ENCODE measurements at places on chromosomes 7 and 10.
A peak's percentile ranks its signal among the peaks of the same experiment; 100 is the strongest.

- DNase-seq = no peak
Measured at GRCh38 chr7:13986208-13986607, 3.3 kb downstream of the ETV1 start.

DNA sequence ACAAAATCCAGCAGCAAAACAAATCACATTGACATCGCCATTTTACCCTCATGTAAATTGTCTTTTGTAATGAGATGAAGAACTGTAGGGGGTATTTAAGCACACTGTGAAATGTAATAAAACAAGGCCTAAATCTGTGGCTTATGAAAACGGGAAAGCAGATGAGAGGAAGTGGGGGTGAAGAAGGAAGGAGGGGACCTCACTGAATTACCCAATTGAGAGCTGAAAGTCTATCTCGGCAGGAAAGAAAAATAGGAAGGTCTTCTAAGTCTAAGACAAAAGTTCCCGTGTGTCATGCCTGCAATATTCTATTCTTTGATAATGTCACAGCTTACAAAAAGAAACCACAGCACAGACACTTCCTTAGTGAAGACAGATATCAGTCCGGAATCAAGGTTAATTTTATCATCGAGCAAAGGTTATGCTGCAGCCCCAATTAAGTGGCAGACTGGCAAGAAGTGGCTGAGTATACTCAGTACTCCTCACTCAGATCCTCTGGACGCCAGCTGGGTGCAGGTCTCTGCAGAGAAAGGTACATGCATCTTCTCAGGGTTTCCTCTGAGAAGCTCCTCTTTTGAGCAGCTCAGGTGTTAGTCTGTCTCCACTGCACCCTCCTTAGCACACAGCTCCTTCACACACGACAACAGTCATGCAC lies 239.7 kb downstream of the FANK1 start:
- DNase-seq = no peak

DNA sequence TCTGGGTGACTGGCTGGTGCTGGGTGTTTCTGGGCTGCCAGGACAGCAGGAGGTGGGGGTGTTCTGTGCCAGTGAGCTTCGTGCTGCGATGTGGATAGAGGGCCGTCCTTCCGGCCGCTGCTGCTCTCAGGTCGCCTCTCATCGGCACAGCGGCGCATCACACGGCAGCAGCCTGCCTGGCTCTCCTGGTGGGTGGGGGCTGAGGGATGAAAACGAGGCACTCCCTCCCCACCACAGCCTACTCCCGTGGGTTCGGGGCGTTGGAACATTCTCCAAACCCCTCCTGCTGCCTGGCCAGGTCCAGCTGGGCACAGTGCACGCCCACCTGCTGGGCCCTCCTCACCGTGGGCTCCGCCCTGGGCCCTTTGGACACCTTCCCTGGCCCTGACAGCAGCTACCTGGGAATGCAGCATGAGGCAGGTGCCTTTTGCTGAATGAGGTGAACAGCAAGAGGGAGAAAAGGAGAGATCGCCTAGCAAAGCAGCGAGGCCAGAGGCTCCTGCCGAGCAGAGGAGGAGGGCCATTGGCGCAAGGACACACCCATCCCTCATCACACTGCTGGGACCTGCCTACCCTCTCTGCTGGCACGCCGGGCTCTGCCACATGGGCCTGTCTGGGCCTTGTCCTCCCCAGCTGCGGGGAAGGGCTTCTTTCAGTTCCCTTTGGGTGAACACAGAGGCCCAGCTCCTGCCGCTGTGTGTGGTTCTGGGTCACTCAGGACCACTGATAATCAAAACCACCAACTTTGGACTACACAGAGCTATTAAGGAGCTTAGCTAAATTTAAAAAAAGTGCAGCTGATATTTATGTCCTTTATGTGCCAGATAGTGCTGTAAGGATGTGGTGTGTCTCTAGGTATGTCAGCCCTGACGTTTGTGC lies 33.4 kb downstream of the INPP5A start:
- DNase-seq = peak; percentile 21

DNA sequence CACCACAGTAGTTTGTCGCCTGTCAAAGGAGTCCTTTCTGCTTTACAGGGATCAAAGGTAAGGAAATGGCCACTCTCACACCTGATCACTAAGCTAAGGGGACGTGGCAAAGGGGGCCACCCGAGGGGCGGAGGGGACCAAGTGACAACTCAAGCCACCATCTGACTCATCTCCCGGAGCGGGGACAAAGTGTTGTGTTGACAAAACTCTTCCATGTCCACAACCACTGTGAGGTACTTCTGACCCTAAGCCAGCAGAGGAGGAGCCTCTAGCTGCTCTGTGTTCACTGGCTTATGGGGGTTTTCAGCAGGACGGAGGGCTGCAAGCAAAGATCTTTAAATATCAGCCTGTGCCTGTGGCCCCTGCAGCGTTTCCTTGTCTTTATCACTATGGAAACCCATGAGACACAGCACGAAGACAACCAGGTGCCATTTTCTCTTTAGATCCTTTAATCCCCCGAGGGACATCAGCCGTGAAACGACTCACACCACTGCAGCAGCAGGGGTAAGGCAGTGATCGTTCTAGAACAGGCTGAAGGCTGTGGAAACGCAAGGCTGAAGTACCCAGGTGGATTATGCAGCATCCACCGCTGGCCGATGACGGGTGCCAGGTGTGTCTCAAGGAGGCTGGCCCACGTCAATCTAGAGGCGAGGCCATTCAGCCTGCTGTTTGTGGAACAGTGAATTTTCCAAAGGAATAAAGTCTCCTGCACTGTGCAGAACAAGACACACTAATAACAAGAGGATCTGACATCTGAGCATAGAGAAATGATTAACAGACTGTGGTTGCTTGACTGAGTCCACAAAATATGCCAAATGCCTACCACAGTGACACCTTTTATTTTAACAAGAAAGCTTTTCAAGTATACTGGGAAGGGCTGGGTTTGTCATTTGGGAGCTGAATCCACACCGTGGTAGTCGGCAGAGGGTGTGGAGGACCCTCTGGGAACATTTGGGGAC lies 26.6 kb upstream of the DDC start:
- DNase-seq = no peak

GRCh38 chr10:28952523-28952922 lies 275.2 kb downstream of the BAMBI start:
- DNase-seq = no peak

DNA sequence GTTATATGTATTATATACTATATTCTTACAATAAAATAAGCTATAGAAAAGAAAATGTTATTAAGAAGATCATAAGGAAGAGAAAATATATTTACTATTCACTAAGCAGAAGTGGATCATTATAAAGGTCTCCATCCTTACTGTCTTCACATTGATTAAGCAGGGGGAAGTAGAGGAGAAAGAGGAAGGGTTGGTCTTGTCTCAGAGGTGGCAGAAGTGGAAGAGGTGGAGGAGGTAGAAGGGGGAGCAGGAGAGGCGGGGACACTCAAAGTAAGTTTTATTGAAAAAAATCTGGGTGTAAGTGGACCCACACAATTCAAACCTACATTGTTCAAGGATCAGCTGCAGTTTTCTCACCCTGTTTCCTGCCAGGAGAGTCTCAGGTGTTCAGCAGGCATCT lies 28.9 kb upstream of the ERCC6 start:
- no peak for DNase-seq

DNA sequence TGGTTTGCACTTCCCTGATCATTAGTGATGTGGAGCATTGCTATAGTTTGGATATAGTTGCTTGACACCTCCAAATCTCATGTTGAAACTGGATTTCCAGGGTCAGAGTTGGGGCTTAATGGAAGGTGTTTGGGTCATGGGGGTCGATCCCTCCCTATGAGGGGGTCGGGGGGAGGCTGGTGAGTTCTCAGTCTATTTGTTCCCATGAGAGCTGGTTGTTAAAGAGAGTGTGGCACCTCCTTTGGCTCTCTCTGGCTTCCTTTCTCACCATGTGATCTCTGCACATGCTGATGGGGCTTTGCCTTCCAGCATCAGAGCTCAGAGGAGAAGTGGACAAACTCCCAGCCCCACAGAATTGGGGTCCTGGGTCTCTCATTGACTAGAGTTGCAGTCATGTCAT lies 36.8 kb upstream of the BAMBI start:
- DNase-seq = no peak

GRCh38 chr7:155530601-155531000 lies 15.8 kb downstream of the CNPY1 start:
- no peak for DNase-seq

DNA sequence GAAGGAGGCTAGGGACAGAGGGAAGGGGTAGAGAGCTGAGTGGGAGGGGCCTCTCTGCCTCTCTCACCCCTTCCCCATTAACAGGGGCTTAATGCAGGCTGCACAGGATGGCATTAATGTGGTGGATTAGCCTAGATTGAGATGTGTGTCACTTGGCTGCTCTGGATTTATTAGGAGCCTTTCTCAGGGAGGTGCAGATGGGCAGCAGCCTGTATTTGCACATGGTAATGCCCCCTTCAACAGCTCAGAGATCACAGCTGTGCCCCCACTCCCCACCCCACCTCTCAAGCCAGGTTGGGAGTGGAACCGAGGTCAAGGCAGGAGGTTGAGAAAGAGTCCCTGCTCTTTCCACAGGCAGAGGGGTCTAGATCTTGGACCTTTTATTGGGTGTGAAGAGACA lies 7.3 kb downstream of the PITX3 start:
- DNase-seq = no peak

DNA sequence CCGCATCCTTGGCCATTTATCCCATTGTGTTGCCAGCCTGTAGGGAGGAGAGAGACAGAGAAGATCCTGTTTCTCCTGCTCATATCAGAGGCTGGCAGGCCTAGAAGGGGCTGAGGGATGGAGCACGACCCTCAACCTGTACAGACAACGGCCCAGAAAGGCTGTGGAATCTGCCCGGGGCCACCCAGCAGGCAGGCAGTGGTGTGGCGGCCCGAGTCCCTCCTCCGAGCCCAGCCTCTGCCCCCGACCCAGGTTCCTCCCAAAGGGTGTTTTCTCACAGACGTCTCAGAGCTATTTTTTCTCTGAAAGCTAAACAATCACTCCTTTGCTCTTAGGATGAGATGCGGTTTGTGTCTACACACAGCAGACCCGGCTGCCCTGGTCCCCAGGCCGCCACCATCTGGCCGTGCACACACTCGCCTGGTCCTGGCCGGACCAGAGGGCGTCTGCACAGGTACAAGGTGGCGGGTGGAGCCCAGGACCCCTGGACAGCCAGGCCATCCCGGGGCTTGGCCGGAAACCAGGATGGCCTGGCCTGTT lies 69.3 kb downstream of the FOXL3 start:
- DNase-seq = no peak

- DNase-seq = no peak
Measured at GRCh38 chr7:96697822-96698221, 11.8 kb downstream of the SEM1 start.

- DNase-seq = no peak
Measured at GRCh38 chr10:129877773-129878371, 86.2 kb downstream of the EBF3 start.

DNA sequence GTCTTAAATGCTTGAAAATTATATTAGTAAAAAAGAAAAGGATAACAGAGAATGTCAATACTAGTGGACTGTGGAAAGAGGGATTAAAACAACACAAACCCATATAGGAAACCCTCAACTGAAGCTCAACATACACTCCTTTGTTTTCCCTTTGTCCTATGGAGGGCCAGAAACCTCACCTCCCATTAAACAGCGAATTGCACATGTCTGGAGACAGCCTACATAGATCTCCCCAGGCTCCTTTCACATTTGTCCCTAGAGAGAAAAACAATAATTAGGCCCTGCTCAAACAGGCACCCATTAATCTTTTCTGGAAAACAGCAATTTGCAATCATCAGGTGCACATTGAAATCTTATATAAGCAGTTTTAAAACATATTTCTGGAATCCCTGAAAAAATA lies 87.6 kb upstream of the SEMA3D start:
- DNase-seq = no peak

DNA sequence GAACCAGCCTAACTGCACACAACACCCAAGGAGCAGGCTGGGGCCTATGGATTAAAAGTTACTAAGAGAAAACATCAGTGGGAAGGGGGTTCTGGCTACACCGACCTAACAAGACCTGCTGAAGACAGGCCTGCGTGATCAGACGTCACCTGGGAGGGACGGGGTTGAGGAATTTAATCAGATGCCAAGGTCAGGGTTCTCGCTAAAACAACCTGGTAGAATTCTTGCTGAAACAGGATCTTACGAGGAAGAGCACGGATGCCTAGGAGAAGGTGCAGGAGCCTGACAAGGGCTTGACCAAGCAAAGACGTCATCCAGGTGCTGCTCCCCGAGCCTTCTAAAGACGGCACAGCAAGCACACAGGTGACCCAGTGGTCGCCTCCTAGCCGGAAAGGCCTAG lies 1.6 kb downstream of the IDI2 start:
- DNase-seq = no peak

Measured in activated T-cell treated with anti-CD3 and anti-CD28 coated beads, Interleukin-2, amount 50 U/mL, for 1 hour (primary cell).